IMR-90 (cell line): ENCODE measurements at places on chromosomes 6 and 20. TPM values are rescaled to one million over a fixed set of nuclear protein-coding genes. Genes with fewer than 3 reads are reported as not detected.
A peak's percentile ranks its signal among the peaks of the same experiment; 100 is the strongest.

EZR gene
- 83.8 and 87.6 TPM in 2 replicates for polyA plus RNA-seq

DNA sequence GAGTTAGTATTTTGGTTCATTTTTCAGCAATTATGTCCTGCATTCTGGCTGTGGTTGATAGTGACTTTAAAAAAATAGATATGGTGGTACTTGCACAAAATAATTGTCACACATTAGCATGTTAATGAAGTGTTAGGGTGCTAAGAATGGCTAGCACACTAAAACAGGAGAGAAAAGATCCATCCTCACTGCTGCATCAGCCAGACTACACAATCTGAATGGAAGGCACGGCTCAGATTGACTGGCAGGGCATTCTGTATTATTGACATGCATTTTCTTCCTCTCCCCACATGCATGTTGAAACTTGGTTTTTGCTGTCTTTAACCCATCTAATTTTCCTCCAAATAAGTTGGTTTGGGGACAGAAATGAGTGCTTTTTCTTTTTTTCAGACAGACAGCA is 306.3 kb downstream of the PRL start:
- DNase-seq, result no peak

GRCh38 chr6:109702791-109703190 is 11.7 kb downstream of the FIG4 start:
- DNase-seq, result no peak

DNA sequence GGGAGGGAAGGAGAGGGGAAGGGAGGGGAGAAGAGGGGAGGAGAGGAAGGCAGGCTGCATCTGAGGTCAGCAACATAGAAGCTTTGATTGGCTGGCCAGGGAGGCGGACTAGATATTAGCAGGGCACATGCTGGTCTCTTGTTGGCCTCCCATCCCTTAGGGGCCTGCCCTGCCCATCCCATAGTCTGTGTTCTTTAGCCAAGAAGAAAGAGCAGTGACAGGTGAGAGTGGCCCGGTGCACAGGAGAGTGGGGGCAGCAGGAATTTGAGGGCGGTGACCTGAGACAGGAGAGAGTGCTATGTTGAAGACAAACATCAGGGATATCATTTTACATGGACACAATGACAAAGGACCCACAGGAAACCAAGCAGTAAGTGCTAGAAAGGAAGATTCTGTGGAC is 413.5 kb downstream of the SYNE1 start:
- DNase-seq, result no peak

- DNase-seq, result no peak
Measured at GRCh38 chr6:119313937-119314884, 35.4 kb downstream of the MAN1A1 start.

POPDC3 gene
- polyA plus RNA-seq, result 19.7 and 22.7 TPM in 2 replicates

DNA sequence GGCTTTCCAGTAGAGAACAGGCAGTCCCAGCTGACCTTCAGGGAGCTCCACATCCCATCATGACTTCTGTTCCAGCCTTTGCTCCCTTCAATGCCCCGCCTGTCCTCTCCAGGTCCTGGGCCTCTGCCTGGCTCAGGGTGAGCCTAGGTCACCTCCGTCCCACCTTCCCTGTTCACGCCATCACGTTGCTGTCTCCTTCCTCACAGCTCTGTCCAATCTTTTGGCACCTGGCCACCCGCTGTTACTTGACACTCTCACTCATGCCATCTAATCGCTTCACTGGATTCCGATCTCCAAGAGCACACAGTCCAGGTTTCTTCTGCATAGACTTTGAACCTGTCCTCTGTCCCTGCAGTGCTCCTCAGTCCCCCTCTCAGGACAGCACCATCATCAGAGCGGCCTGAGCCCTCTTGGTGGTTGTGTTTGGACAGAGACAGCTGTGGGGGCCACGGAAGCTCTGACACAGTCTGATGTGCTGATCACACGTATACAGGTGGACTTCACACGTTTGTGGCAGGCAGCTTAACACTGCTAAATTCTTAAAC is 34.7 kb upstream of the TIAM2 start:
- no peak for DNase-seq

DNA sequence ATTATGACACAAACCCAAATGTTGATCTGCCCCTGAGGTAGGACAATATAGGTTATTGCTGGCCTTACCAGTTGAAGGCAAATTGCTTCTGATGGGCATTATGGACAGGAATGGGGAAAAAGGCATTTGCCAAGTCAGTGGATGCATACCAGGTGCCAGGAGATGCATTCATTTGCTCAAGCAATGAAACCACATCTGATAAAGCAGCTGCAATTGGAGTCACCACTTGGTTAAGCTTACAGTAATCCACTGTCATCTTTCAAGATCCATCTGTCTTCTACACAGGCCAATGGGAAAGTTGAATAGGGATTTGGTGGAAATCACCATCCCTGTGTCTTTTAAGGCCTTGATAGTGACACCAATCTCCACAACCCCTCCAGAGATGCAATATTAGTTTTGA is 648.6 kb downstream of the COL12A1 start:
- no peak for DNase-seq

DNA sequence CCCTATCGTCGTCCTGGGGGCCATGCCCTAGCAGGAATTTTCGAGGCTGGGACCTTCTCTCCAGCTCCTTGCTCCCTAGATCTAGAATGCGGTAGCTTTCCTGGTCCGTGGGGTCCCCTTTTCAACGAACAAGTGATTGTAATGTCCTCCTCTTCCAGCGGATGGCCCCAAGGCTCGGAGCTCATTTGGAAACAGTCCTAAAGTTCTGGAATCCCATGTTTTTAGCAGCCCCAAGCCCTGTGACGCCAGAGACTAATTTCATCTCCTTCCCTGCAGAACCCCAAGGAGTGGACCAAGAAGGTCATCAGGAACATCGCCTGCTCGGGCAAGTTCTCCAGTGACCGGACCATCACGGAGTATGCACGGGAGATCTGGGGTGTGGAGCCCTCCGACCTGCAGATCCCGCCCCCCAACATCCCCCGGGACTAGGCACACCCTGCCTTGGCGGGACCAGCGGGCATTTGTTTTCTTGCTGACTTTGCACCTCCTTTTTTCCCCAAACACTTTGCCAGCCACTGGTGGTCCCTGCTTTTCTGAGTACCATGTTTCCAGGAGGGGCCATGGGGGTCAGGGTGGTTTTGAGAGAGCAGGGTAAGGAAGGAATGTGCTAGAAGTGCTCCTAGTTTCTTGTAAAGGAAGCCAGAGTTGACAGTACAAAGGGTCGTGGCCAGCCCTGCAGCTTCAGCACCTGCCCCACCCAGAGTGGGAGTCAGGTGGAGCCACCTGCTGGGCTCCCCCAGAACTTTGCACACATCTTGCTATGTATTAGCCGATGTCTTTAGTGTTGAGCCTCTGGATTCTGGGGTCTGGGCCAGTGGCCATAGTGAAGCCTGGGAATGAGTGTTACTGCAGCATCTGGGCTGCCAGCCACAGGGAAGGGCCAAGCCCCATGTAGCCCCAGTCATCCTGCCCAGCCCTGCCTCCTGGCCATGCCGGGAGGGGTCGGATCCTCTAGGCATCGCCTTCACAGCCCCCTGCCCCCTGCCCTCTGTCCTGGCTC is 48.5 kb downstream of the PYGB start:
- peak; percentile 24 for DNase-seq

DNA sequence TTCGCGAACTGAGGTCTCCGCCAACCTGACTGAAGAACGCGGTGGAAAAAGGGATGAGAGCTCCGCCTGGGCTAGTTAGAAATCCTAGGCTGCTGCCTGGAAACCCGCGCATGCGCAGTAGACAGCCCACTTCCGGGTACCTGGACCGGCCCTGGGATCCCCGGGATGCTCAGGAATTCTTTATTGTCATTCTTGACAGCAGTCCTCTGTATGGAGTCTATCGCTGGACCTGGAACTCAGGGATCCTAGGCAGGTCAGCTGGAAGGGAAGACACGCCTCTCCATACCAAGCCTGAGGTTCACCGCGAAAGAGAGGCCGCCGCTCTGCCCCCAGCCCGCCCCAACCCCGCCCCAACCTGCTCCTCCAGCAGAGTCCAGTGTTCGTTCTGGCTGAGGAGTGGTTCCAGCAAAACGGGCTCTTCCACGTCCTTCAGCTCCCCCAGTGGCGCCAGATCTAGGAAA is 1379.2 kb upstream of the DEFB115 start:
- DNase-seq, result no peak
